ENCODE measurements at places on chromosomes 11 and 22. TPM values are rescaled to one million over a fixed set of nuclear protein-coding genes. Genes with fewer than 3 reads are reported as not detected.

BTG4 gene
- 0.22 TPM for total RNA-seq

FBLN1 gene
- total RNA-seq = 121 TPM

SMIM35 gene
- total RNA-seq = not detected

SLC39A13 gene
- 138 TPM for total RNA-seq

L3MBTL2 gene
- total RNA-seq = 19.6 TPM

CRYAB gene
- total RNA-seq = 19.2 TPM

GRIK4 gene
- total RNA-seq = not detected

PNPLA5 gene
- not detected for total RNA-seq

PCNX3 gene
- 28.3 TPM for total RNA-seq

TNNI2 gene
- 1.2 TPM for total RNA-seq

GGT1 gene
- total RNA-seq = 2.0 TPM

SLC17A6 gene
- not detected for total RNA-seq

CARD16 gene
- not detected for total RNA-seq

SELENOM gene
- total RNA-seq = 59.2 TPM

CTR9 gene
- 30.7 TPM for total RNA-seq

SCGB1C1 gene
- not detected for total RNA-seq

PSMA1 gene
- 121 TPM for total RNA-seq

TSGA10IP gene
- not detected for total RNA-seq

SCGB1D2 gene
- total RNA-seq = not detected

RAB39A gene
- 0.39 TPM for total RNA-seq

OR5F1 gene
- total RNA-seq = not detected

BLID gene
- 2.7 TPM for total RNA-seq

KCNE3 gene
- total RNA-seq = 0.22 TPM

PNPLA3 gene
- 0.39 TPM for total RNA-seq

SCARF2 gene
- total RNA-seq = 10.2 TPM

PPFIBP2 gene
- total RNA-seq = 2.0 TPM

HEPHL1 gene
- under 0.01 TPM for total RNA-seq

FAM180B gene
- total RNA-seq = under 0.01 TPM

SNX32 gene
- 5.5 TPM for total RNA-seq

KRTAP5-8 gene
- total RNA-seq = not detected

LRRC74B gene
- not detected for total RNA-seq

HBB gene
- not detected for total RNA-seq

CNIH2 gene
- 0.87 TPM for total RNA-seq

CCDC73 gene
- not detected for total RNA-seq

ESAM gene
- under 0.01 TPM for total RNA-seq

NFAM1 gene
- not detected for total RNA-seq

DRD4 gene
- total RNA-seq = not detected

SCGB1A1 gene
- not detected for total RNA-seq

TLCD5 gene
- 4.4 TPM for total RNA-seq

HBG1 gene
- not detected for total RNA-seq

KRTAP5-10 gene
- total RNA-seq = not detected

SLC22A25 gene
- not detected for total RNA-seq

JAML gene
- not detected for total RNA-seq

DBX1 gene
- not detected for total RNA-seq

MMP13 gene
- total RNA-seq = not detected

SCUBE1 gene
- not detected for total RNA-seq

FGF3 gene
- total RNA-seq = not detected

ANO3 gene
- total RNA-seq = not detected

SESN3 gene
- 184 TPM for total RNA-seq

KCNJ5 gene
- total RNA-seq = 0.54 TPM
